ENCODE measurements at places on chromosomes 5 and 9.
A peak's percentile ranks its signal among the peaks of the same experiment; 100 is the strongest.

DNA sequence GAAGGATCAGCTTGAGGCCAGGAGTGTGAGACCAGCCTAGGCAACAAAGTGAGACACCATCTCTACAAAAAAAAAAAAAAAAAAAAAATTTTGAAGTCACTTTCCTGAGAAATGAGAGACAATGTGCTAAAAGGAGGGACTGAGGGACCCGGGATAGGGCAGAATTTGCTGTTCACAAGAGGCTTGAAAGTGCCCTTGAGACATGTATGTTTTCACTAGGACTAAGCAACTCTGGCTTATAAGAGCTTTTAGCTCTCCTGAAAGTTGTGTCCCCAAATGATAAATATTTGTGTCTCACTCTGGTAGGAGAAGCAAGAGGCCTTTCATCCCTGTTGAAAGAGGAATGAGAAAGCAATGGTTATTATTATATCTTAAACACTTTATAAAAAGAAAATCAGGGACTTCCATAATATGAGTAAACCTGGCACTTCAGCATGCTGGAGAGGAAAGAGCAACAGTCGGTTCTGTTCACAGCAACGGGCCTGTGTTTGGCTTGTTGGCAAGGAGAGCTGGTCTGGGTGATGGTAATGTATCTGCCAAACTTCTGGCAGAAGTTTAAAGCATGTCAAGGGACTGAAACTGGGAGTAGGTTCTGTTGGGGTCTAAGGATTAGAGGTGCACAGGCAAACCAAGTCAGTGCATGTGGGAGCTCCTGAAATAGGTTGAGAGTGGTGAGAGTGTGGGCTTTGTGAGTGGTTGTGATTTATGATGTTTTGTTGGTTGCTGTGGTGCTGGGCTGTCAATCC, 32.2 kb downstream of the ENTREP1 start:
- no peak for DNase-seq

- DNase-seq: no peak
Measured at GRCh38 chr5:10533226-10533625, 30.6 kb upstream of the ANKRD33B start.

DNA sequence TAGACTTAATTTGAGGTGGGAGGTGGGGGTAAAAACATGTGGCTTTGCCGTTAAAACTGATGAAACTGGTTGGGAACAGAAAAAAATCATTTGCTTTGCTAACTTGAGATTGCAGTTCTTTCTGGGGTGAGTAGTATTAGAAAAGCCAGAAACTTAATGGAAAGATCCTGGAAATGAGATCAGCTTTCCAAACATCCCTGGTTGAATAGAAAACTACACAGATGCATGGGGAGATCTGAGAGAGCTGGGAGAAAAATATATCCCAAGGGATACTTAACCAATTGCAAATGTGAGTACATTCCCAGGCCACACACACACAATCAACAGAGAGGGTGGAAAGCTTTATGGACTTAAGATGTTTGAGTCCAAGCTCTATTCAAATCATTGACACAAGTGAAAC, 222.3 kb downstream of the YTHDC2 start:
- DNase-seq: no peak

DNA sequence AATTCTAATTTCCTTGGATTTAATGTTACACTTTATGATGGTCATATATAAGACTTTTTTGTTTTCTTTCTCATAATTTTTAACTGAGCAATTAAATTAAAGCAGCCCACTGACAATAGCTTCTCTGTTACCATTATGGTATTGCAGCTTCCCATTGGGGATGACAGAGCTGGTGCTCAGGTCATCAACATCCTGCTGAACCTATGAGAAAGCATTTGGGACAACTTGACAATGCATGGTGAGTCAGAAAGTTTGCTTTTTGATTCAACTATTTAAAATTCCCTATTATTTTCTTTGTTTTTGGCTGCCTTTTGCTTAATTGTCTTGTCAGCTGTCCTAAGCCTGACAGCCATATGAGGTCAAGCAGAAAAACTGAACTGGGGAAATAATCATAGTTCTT, 487.4 kb upstream of the RIOK2 start:
- DNase-seq: no peak

GRCh38 chr5:33470544-33470943, 29.8 kb downstream of the TARS1 start:
- DNase-seq: peak; percentile 67

DNA sequence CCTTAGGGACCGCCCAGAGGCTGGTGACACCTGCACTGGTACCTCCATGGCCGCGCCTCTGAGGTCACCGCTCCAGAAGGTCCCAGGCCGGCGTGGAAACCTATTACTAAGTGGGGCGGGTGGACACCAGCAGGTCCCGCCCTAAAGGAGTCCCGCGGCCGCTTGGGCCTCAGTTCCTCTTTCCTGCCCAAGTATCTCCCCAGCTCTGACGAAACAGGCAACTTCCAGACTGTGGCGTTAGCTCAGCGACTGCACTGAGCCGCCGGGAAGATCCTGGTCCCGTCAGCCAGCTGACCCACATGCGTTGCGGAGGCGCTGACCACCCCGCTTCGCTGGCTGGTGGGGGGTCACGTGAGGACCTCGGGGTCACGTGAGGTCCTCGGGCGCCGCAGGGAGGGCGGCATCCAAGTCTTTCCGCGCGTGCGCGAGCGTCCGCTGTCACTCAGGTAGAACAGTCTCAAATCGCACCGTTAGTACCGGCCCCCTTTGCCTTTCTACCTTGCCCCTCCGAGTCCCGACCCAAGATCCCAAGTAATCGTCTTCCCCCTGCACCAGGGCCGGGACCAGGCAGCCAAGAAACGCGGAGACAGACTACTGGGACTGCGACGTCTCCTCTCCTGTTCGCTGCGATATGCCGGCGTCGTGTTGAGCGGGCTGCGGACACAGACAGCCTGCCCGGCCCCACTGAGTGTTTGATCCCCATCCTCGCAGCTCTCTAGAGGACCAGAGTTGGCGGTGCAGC, 53.7 kb upstream of the KDM4C start:
- peak; percentile 34 for DNase-seq

GRCh38 chr9:18857769-18858168, 175.2 kb downstream of the SAXO1 start:
- DNase-seq: no peak

DNA sequence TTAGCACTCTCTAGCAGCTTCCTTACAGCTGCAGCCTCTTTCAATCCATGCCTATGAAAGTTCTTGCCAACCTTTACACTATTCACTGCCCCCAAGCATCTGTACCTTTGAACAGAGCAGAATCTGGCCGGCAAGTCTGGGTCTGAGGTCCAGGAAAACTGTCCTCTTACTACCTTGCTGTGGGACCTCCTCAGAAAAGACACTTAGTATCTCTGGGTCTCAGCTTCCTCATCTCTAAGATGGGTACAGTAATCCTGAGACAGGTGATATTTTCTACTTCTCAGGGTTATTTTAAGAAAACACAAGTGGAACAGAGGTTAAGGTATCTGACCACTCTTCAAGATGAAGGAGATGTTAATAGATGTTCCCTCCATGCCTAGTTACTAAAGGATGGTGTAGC, 120.2 kb downstream of the EGFLAM start:
- no peak for DNase-seq

Data from astrocyte of the cerebellum (primary cell).